ENCODE measurements at places on chromosomes 6 and 20.
A peak's percentile ranks its signal among the peaks of the same experiment; 100 is the strongest.

DNA sequence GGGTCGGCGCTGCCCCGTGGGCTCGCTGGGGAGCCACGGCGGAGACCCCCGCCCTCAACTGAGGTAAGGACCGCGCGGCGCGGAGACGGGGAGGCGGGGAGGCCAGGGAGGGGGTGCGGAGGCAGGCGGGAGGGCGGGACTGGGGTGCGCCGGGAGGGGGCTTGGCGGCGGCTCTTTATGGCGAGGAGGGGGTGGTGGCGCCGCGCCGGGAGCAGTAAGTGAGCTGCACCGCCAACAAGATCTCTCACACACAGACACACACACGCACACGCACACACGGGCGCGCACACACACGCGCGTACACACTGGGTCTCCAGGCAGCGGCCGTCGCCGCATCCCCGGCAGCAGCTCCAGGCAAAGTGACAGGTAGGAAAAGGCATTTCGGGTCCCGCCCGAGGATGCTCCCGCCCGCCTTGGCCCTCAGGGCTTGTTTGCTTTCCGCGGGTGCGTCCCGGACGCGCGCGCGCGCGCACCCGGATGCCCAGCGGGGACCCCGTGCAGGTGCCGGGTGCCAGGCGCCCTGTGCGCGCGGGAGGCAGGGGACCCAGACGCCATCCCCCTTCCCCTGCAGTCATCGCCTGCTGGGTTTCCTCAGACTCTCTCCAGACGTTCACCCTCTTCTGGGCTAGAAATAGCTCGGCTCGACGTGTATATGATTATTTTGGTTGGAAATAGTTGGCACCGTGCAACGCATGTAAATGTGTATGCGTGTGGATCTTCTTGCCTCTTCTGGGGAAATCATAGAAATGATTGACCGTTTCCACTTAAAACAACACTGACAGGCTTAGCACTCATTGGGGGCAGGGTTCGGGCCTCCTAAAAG lies at the start of gene PLCB4:
TSS of gene PLCB4 (plus strand) at position 247 of the 823 bp plus-strand sequence. CDS start 238,728 bp downstream, outside the sequence.
- DNase-seq = peak; percentile 65

DNA sequence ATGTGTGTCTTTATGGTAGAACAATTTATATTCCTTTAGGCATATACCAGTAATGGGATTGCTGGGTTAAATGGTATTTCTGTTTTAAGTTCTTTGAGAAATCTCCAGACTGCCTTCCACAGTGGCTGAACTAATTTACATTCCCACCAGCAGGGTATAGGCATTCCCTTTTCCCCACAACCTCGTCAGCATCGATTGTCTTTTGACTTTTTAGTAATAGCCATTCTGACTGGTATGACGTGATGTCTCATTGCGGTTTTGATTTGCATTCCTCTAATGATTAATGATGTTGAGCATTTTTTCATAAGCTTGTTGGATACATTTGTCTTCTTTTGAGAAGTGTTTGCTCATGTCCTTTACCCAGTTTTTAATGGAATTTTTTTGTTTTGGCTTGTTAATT lies 5.3 kb upstream of the TASP1 start:
- DNase-seq = no peak

DNA sequence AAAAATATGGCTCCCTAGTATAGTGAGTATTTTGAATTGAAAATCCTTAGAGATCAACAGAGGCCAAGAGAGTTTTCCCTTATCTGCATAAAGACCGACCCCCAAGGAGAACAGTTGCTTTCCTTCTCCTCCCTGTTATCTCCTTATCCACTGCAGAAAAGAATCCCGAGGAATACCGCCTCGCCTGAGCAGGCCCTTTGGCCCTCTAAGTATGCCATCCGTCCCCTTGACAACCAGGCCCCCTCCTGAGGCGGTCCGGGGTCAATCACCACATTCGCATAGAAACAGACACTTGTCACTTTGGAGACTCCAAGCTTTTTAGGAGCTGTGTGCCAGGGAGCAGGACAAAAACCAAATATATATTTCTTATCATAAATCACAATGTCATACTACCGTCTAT lies 15.9 kb upstream of the GGTLC1 start:
- peak; percentile 43 for DNase-seq

DNA sequence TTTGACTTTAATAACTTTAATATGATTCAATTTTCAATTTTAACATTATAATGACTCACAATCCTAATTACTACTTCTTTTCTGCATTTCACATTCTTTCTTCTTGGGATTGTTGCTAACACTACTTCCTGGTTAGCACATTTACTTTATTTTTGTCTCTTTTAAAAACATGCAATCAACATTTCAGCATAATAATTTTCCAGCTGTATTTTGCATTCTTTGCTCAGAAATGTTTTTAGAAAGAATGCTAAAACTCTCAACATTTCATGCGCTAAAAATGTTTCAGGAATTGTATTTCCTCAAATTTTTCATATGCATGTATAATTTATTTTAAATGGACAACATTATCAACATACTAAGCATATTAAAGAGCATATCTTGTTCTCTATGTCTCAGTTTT lies 1302.1 kb upstream of the GJE1 start:
- DNase-seq = no peak

GRCh38 chr6:108684771-108685329 lies 124.1 kb downstream of the FOXO3 start:
- no peak for DNase-seq

DNA sequence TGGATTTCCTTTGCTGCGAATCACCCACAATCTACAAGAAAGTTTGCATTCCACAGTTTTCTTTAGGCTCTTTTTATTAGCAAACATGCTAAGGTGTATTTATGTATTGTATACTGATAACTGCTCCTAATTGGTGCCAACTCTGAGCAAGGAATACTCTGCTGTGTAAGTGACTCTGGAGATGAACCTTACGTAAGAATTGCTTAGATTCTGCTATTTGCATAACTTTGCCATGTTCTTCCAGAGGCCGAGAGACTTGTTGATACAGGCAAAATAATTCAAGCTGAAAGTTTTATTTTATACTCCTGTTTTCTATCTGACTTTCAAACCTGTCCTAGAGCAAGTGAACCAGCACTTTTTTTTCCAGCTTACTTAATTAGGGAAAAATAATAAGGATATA lies 461.3 kb downstream of the GJA1 start:
- no peak for DNase-seq

DNA sequence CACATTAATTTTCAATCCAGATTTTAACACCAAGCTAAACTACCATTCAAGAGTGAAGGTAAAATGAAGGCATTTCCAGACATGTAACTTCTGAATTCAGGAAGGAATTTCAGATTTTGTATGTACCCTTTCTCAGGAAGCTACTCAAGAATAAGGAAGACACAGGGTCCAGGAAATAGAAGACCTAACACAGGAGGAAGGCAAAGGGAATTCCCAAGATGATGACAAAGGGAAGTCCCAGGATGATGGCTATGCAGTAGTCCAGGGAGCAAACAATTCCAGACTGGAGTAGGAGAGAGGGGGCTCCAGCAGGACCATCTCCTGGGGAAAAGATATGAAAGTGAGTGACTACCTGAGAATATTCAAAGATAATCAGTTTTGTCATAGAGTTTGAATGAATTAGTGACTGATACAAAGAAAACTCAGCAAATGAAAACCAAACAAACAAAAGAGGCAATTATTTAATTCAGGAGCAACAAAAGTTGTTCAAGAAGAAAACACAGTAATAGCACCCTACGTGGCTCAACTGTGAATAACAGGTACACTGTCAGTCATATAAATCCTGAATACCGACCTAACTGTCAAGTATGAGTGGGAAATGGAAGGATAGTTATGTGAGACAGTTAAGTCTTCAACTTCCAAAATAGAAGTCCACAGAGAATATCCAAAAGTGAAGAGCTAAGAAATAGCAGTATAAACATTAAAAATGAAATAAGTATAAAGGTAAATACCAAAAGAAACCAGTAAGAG lies 4.0 kb downstream of the RNF24 start:
- no peak for DNase-seq
